Omental fat pad (tissue), 4 donors: ENCODE measurements at places on chromosomes 4 and X.
A peak's percentile ranks its signal among the peaks of the same experiment; 100 is the strongest.

DNA sequence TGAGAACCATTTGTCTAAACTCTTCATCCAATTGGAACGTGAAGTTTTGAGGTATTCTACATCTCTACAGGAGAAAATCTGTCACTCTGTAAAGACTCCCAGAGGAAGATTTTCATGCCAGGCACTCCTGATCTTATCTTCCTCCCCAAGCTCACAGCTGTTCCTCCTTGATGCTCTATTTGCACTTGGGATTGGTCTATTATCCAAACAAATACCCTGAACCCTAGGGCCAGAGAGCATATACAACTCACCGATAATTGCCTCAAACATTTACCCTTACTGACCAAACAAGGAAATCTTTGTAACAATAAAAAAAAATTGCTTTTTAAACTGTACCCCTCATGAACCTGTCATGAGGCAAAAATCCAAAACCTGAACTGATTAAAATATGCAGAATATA, 372.7 kb downstream of the SH2D1A start:
- no peak for DNase-seq

DNA sequence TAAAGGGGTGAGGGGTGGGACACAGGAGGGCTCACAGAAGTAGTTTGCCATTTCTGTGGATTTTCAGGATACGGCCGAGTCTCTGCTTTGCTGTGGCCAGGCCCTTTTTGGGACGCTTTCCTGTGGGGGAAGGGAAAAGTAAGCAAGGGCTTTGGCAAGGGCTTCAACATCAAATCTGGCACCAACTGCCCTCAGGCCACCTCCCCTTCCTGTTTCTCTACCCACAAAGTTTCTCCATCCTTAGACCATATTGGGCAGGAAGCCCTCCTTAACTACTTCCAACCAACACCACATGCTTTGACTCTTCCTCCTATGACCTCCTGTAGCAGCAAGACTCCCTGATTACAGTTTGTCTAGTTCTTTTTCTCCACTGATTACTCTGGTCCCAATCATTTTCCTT, 105.1 kb downstream of the PHF8 start:
- DNase-seq = no peak

DNA sequence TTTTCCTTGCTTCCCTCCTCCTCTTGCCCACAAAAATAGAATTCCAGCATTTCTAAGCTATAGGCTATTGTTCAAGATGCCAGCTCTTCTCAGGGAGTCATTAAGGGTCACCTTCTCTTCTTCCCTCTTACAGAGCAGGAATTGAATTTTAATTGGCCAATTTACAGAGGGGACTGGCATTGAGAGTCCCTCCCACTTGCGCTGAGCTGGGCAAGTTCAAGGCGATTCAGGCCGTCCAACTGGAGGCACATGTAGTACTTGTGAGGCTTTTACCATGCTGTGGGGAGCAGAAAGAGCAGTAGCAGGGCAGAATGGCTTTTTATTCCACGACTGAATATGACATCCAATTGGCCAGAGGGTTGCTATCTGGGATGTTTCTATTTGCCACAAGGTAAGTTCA, 181.9 kb downstream of the SOWAHB start:
- DNase-seq = no peak

GRCh38 chr4:153438916-153439756, 27.0 kb upstream of the TMEM131L start:
- DNase-seq = no peak

DNA sequence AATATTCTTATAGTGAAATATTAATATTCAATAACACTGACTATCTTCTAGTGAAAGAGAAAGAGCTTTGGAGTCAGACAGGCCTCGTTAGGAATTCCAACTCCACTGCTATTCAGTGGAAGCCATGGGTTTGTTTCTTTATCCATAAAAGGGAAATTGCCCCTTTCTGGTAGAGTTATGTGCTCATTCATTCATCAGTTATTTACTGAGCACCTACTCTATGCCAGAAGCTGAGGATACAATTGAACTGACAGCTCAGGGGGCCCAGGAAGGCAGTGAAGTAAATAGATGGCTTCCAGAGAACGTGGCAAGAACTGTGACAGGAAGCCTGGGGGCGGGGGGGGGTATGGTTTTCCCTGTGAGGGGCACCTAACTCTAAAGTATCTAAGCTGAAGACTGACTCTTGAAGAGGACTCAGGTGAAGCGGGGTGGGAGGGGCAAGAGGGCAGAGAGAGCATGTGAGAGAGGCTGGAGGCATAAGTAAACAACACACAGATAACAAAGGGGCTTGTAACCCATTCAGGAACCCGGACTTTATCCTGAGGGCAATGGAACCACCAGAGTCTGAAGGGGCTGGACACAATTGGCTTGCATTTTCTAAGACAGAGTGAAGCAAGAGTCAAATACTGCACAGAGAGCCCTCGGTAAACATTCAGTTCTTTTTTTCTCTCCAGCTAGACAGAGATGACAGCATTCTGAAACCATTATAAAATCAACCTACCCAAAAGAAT, 20.3 kb downstream of the ANXA5 start:
- DNase-seq = no peak

DNA sequence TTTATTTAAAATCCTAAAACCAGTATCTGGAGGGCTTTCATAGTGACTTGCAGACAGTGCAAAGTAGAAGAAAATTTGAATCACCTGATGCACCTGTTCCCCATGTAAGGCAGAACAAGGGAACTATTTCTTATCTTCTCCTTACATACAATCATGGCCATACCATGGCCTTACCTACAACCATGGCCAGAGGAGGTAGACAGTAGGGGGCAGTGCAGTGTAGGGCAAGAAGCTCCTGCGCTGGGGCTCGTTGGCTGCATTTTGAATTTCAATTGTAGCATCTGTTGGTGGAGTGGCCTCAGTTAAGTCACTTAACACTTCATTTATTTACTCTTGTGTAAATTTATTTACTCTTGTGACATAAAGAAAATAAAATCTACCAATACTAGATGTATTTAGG, 33.0 kb downstream of the GALNTL6 start:
- no peak for DNase-seq

DNA sequence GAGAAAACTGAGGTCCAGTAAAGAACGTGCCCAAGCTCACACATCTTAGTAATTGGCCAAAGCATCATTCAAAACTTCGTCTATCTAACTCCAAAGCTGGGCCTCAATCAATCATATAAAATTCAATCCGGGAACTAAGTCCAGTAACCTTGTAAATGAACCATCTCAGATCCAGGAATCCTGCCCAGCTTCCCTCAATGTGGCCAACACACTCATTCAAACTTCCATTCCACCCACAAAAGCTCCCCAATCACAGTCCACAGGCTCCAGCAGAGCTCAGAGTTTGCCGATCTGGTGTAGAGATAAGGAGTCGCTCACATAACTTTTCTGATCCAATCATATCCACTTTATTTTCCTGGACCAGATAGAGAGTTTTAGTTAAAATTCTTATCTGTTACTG, 144.8 kb downstream of the SPATA18 start:
- no peak for DNase-seq

DNA sequence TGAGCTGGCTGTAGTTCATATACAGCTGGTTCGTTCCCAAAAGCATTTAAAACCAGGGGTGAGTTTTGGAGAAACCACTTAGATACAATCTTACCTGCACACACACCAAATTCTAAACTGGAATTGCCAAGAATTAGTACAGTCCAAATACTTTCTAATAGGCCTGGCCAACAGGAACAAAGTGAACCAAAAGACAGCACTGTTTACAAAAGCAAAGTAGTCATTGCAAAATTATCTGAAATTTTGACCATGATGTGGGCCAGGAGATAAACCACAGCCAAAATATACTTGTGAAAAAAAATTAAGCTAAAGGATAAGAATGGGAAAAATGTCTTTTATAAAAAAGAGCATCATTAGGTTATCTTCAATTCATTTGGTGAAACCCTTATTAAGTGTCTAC, 37.9 kb upstream of the NAP1L5 start:
- no peak for DNase-seq

GRCh38 chr4:8303081-8303480, 33.5 kb downstream of the HTRA3 start:
- peak; percentile 10 for DNase-seq

GRCh38 chr4:105283501-105283900, 136.8 kb downstream of the TET2 start:
- DNase-seq = no peak

GRCh38 chr4:168453146-168453545, 27.1 kb downstream of the DDX60L start:
- DNase-seq = no peak

- no peak for DNase-seq
These were observed 28.9 kb downstream of the ZNF827 start for GRCh38 chr4:145909773-145910172.

- DNase-seq = no peak
These were observed 195.8 kb downstream of the PDHA2 start for GRCh38 chr4:96035727-96036126.

DNA sequence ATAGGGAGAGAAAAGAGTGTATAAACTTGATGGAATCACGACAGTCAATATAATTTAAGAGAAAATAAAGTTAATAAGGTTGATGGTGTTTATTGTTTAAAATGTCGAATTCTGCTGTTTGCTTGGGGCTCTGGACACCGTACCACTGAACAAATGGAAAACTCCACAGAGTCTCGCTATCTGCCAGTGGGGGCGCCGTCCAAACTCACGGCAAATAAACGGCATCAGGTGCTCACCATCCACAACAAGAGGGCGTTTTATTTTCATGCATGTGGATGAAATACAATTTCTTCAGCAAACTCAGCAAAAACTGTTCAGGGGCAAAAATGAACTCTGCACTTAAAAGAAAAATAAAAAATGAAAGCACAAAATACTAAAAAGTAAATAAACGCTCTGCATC, 46.6 kb upstream of the FAM47C start:
- DNase-seq = no peak

GRCh38 chrX:74132280-74132679, 171.7 kb upstream of the ZCCHC13 start:
- DNase-seq = no peak

- no peak for DNase-seq
These were observed 138.0 kb upstream of the USP9X start for GRCh38 chrX:40947276-40947675.

- DNase-seq = no peak
These were observed 84.5 kb downstream of the ACOX3 start for GRCh38 chr4:8355864-8356565.

DNA sequence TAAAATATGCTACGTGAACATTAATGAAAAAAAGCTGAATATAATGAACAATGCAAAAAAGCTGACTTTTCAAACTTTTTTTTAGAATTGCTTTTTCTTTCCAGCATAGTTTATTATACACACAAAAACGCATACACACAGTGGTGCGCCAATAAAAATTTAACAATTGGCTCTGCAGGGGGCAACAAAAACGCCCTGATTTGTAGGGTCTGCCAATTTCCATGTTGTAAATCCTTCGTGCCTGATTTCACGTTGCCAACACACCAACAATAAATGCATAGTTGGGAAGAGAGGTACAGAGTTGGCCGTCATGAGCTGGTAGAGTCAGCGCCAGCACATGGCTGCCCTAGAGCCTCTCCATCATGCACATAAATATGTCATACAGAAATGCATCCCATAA, 333.1 kb downstream of the MAPK10 start:
- no peak for DNase-seq

DNA sequence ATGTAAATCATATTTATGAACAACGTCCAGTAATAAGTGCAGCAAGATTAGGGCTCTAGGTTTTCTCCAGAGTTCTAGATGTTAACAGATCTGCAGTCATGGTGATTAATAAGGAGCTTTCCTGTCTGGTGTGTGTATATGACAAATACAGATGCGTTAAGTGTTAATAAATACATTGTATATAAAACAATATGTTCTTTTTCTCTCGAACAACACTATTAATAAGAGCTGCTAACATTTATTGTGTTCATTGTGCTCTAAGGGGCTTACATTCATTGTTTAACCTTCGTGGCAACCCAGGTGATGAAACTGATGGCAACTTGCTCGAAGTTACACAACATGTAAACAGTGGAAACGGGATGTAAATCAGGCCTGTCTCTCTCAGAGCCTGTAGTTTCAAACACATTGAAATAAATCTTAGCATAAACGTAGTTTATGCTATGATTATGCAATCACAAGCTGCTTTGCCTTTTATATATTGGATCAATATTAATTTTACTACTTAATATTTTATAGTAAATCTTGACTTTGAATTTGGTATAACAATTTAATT, 547 bp upstream of the CLGN start:
- no peak for DNase-seq

DNA sequence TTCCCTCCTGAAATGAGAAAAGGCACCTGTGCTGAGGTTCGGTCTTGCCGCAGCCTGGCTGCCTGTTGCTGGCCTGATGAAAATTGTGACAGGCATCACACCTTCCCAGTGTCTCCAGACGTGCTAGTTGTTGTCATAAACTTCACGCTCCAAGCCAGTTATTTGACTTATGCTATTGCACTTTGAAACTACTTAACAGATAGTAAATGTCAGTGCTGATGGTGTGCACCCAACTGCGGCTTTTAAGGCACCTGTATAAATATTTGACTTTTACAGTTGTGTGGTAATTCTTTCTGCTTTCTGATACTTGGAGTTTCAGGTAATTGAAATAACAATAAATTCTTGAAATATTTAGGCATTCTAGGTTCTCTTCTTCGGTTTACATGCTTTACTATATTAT, 1.8 kb downstream of the WWC2 start:
- DNase-seq = no peak

- no peak for DNase-seq
These were observed 236.0 kb downstream of the AFAP1 start for GRCh38 chr4:7703688-7704087.

DNA sequence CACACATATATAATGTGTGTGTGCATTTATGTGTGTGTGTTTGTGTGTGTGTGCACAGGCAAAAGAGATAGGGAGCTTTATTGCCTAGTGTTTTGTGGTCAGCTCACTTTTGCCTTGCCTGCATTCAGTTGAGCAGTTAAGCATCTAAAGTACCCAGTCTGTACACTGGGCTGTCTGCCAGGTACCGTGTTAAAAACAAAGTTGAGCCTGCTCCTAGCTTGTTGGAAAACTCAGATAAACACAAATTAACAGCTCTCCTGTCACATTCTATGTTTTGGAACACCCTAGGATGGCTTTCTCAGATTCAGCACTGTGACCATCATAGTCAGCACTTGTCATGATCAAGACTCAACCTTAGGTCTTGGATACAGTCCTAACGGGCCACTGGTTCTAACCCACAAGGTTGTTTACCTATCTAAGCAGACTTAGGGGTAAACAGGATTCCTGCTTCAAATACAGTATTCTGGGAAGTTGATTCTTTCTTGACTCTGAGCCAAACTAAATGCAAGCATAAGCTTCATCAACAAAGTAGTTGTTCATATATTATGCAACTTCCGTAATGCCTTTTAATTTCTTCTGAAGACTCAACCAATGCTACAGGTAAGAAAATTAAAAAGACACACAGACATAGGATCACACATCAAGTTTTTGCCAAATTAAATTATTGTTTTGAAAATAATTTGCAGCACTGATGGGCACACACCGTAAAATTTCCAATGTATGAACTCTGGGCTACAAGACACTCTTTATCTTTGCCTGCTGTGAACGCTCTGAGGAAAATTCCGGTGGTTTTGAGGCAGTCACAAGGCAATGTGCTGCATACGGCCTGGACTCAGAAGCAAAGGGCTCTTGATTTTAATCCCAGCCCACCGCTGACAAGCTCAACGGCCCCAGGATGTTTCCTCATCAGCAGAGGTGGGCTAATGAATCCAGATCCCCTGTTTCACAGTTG, 11.3 kb upstream of the CD99 start:
- DNase-seq = no peak
